Caki2 (cell line): ENCODE measurements at places on chromosomes 7 and 10. TPM values are rescaled to one million over a fixed set of nuclear protein-coding genes. Genes with fewer than 3 reads are reported as not detected.
A peak's percentile ranks its signal among the peaks of the same experiment; 100 is the strongest.

DNA sequence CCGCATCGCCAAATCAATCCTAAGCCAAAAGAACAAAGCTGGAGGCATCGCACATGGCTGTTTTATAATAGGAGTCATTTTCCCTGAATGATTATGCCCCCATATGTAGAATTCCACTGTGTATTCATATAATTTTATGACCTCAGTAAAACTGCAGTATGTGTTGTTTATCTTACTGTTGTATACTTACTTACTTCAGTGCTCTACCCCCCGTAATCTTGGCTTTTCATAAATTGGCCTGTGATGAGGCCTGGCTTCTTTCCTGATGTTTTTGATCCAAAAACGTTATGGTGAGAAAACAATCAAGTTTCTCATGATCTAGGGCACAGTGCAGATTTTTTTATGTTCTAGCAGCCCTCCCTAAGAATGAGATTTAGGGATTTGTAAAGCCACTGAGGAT, 306.4 kb upstream of the FZD1 start:
- DNase-seq: no peak

GRCh38 chr10:114388275-114388674, 16.0 kb downstream of the AFAP1L2 start:
- no peak for DNase-seq

- no peak for DNase-seq
Measured at GRCh38 chr7:121331048-121331447, 2.2 kb downstream of the WNT16 start.

DNA sequence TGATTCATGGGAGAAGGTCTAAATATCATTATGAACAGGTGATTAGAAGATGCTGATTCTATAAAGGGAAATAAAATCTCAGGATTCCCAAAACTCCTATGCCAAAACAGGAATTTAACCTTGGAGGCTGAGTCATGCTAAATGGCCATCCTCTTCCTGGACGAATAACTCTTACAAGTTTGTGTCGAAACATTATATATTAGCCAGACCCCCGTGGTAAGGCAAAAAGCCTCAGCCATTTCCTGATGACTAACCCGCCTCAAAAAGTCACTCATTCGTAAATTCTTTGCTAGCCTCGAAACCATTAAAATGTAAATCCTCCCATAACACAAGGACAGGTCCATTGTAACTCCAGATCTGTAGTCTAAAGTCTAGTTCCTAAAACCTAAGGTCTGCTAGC, 32.0 kb downstream of the CUL2 start:
- DNase-seq: peak; percentile 83

- no peak for DNase-seq
Measured at GRCh38 chr10:126500866-126501265, 112.6 kb upstream of the ADAM12 start.

DNA sequence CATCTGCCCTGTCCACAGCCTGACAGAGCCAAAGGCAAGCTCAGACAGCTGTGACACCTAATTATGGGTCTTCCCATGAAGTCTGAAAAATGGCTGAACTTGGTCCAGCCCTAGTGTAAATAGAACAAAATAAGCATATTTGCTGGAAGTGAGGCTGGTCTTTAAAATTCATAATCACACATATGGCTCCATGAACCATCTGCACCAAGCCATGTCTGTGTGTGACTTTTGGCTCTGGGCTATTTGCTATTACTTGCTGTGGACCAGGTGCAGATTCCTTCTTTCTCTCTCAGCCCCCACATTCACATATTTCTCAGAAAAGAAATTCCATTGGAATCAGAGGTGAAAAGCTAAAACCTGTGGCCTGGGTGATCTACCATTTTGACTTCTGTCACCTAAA, 175.9 kb downstream of the PDE1C start:
- no peak for DNase-seq

- peak; percentile 24 for DNase-seq
Measured at GRCh38 chr10:62082729-62083411, 181.4 kb downstream of the ARID5B start.

DNA sequence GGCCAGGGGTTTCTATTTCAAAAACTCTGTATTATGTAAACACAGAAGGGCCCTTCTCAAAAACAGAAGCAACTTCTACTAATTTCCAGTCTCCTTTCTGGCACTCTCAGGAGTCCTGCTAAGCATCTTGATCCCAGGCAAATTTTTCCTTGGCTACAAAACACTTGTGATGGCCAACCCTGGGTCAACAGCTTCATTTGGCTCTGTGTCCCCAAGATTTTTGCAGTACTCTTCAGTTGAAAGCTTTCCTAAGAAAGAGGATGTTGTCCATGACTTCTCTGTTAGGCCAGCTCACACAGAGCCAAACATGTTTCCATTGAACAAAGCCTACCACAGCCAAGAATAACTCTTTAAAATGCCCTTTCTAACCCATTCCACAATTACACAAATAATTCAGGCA, 99.0 kb upstream of the EGR2 start:
- no peak for DNase-seq

- no peak for DNase-seq
Measured at GRCh38 chr7:140596519-140597427, 43.8 kb downstream of the DENND2A start.

- no peak for DNase-seq
Measured at GRCh38 chr7:30046127-30046770, 18.0 kb downstream of the PLEKHA8 start.

DNA sequence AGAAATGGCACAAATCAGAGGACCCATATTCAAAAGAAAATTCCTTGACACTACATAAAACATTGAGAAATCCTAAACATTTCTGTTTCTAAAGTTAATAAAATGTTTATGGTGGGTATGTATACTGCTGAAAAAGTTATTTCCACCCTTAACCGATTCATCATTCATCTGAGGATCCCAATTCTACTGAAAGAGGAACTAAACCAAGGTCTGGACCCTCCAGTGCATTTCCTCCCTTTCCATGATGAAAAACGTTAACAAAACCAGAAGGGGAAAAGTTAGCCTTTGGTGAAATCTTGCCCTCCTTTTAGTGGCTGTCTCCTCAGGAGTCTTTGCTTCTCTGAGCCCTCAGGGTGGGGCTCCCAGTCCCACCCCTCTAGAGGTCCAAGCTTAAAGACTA, 144.5 kb upstream of the ASAH2 start:
- no peak for DNase-seq

DNA sequence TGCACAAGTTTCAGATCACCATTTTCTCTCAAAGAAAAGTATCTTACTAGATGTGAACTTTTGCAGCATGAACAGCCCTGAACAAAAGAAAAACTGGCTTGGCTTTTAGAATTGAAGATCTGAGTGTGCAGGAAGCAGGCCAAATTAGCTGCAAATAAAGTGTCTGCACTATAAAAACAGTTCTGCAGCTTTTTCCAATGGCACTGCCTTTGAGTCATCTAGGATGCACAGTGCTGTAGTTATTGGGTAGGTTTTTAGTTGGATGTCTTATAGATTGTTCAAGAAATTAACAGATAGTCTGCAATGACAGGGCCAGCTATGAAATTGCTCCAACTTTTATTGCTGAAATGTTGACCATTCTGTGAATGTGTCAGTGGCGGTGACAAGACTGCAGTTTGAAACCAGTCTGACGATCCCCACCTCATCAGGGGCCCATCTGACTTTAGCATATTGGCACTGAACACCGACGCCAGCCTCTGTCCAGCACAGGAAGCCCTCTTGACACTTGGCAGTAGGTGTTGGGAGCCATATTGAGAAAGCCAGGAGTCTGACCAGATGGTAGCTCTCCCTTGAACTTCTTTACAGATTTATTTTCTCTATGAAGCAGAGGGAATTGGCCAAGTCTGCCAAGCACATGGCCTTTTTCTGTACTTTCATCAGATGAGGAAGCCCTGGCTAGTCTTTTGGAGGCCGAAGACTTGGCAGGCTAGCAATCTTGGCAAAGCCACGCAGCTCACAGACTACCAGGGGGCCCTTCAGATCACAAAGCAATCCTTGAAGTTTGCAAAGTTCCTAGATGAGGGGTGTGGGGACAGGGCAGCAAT, 490.6 kb downstream of the NEBL start:
- DNase-seq: no peak

DNA sequence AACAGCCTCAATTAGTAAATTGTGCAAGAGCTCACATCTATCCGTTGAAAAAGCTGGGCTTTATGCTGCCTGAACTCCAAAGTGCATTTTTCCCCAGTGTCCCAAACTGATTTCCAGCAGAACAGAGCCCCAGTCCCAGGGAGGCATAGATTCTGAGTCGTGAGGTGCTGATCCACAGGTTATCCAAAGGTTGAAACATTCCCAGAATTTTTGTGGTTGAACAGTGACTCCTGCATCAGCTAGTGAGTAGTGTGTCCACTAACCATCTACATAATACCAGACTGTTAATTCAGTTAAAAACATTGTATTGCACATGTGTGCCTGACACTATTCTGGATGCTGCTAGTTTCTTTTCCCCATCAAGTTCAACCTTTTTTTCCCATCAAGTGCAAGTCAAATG, 761.5 kb downstream of the GATA3 start:
- peak; percentile 37 for DNase-seq

The NEURL1 gene
- not detected in 2 replicates for total RNA-seq

The RADIL gene
- total RNA-seq: 2.2 TPM in 1 of 2 replicates, not detected in the other

The SEMA3D gene
- total RNA-seq: not detected in 2 replicates

The PPP1R17 gene
- total RNA-seq: not detected in 2 replicates
